ENCODE measurements at places on chromosomes 2 and 18.

DNA sequence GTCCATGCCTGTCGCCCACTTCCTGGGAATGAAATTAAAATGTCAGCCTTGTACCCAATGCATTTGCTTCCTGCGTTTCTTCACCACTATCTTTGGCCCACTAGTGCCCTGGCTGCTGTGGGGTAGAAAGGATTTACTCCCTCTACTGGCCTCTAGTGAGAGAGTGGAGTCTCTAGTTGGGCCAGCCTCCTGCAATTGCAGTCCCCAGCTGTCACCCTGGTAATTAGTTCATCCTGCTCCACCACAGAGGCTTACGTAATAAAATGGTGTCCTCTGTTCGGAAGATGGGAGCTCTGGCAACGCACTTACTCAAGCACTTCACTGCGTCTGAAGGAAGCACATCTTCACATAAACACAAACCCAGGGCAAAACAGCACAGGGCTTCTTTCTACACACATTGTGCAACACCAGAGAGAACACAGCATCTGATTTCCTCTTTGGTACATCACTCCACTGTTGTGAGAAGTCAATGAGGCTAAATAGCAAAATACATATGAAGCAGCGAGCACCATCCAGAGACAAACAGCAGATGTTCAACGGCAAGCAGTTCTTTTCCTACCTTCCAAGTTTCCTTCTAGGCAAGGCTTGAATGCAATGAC lies 274.6 kb downstream of the LRATD1 start:
- no peak for DNase-seq

DNA sequence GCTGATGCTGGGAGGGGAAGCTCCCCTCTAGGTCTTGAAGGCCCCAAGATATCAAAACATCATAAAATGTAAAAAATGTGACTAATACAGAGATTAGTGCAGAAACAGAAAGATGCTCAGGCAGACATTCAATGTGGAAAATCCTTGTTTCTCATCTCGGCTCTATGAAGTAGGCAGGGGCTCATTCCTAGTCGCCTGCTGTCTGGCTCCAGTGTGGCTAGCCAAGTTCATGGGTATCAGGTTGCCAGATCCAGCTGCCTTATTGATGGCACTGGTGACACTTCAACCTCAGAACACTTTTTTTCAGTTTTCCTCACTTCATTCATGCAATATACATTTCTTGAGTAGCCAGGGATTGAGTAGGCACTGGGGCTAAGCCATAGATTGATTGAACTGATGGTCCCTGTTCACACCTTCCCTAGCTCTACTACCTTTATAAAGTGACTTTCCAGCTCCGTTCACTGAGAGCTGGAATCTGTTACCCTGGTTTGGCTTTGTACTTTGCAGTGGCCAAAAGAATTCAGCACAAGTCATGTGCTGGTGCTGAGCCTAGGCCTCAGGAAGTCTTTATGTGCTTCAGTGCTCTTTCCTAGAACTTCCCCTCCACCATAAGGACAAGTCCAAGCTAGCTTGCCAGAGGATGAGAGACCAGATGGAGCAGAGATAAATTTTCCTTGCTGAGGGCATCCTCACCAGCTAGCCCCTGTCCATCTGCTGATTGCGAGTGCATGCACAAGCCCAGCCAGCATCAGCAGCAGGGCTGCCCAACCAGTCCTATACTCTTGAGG lies 373.6 kb upstream of the ST6GAL2 start:
- no peak for DNase-seq

- no peak for DNase-seq
These were observed 83.9 kb downstream of the RPRM start for GRCh38 chr2:153394686-153395085.

GRCh38 chr2:219612577-219613286 lies 14.7 kb upstream of the SLC4A3 start:
- no peak for DNase-seq
